Activated effector memory CD4-positive, alpha-beta T cell treated with anti-CD3 and anti-CD28 coated beads, Interleukin-2, amount 50 U/mL, for 16 hours (primary cell): ENCODE measurements at places on chromosomes 4 and X.

DNA sequence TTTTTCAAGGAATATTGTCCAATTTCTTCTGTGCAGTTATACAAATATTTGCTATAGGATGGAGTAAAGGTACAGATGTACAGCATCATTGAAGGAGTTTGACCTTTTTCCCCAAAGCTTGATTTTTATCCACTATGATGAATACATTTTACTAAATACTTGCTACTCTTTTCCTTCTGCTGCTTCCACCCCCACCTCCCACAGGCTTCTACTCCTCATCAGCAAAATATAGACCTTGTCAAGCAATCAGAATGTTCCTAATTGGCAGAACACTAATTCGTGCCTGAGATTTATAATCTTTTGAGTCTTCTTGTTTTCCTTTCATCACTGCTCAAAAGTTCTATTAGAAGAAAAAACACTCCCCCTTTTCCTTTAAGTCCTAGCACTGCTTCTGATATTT, 3.8 kb upstream of the THAP9 start:
- DNase-seq, result no peak

DNA sequence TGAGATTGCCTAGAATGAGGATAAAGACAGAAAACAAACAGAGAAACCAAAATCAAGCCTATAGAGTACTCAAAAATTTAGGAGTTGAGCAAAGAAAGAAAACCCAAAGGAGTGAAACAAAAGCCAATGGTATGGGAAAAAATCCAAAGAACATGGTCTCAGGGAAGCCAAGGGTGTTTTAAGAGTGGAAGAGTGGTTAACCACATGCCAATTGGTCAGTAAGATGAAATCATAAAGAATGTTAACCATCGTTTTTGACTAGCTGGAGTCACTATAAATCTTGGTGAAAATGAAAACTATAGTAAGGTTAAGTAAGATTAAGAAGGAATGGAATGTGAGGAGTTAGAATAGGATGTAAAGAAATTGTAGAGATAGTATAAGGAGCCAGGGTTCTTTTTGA, 64.7 kb upstream of the RPL34 start:
- DNase-seq, result no peak

GRCh38 chrX:122094611-122095010, 1047.2 kb downstream of the GLUD2 start:
- DNase-seq, result no peak

DNA sequence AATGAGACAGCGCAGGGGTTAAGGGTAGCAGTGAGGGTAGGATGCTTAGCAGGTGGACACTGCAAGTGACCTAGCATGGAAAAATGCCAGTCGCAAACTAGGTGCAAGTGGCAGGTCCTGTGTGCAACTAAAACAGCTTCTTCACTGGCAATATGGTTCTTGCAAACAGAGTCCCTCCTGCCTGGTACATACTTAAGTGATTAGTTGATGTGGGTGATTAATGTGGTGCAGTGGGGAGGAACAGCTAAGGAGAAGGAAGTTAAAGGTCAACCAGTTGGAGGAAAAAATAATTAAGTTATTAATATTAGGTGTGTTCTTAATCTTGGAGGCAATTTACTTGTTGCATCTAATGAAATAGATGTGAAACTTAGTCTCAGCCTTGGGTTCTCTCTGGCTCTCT, 121.6 kb upstream of the IGFBP7 start:
- DNase-seq, result no peak

GRCh38 chrX:150547375-150548115, 20.9 kb upstream of the MTM1 start:
- no peak for DNase-seq

DNA sequence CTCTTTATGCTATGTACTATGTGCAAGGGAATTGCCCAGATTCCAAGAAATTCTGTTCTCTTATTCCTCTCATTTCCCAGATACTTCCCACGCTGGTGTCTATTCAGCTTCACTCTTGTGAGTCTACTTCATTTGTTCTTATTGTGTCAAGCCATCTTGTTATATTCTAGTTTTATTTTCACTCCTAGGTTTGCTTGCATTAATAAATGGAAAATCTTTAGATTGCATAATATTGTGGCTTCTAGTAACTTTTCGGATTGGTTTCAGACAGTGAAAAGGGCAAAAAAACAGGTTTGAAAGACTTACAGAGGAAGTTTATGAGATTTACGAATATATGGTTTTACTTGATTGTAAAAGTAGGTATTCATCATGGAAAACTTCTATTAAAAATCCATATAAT, 128.4 kb downstream of the BTC start:
- DNase-seq, result no peak

DNA sequence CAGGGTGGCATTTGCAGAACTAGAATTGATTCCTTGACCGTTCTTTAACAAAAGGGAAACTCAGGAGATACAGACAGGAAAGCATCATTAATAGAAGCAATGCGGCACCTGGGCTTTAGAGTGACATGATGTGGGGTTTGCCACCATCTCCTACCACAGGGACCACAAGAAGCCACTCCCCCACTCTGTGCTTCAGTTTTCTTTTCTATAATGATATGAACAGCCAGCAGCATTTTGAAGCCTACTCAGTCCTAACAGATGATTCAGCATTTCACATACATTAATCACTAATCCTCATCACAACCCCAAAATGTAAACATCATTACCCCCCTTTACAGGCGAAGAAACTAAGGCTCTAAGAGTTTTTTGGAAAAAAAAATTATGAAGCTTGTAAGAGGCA, 22.9 kb downstream of the CCDC149 start:
- no peak for DNase-seq

DNA sequence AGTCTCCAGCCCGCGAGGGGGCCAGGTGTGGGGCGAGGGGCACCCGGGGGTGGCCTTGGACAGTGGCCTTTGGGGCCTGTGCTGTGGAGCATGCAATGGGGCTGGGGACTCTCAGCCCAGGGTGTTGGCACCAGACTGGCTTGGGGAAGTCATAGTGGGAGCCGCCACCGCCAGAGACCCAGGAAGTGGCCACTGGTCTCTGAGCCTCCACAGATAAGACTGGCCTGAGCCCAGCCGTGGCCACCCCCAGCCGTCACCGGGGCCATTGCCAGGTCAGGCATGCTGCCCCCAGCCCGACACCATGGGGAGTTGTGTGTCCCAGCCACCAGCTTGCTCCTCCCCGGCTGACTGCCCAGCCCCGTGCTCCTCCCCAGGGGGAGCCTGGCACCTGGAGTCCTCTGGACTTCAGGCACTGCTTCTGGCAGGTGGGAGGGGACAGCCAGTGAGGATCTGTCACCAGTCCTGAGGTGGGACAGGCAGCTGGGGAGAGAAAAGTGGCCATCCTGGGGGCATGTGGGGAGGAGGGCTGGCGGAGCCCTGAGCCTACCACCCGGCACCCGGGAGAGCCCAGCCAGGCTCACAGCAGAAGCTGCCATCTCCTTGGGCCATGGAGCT, 32.5 kb downstream of the TACC3 start:
- DNase-seq, result no peak

GRCh38 chr4:169229571-169230028, 41.2 kb downstream of the SH3RF1 start:
- no peak for DNase-seq

DNA sequence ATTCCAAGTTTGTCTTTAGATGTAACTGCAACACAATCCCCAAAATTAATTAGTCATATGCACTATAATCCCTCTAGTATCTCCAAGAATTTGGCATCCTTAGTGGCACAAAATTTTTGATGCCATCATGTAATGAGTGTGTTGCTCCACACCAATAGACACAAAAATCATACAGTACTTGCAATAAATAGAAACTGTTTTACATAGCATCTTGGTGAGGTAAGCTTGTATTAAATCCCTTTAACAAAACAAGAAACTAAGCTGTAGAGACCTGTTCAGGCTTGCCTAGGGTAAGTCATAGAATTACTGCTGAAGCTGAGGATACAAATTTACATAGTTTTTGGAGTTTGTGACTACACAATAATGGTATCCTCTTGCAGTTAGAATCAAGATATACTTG, 64.5 kb upstream of the PRSS12 start:
- DNase-seq, result no peak

- no peak for DNase-seq
These were observed 279.7 kb upstream of the ARX start for GRCh38 chrX:25295466-25295865.

GRCh38 chrX:46913667-46914066, 1.4 kb downstream of the JADE3 start:
- DNase-seq, result no peak

DNA sequence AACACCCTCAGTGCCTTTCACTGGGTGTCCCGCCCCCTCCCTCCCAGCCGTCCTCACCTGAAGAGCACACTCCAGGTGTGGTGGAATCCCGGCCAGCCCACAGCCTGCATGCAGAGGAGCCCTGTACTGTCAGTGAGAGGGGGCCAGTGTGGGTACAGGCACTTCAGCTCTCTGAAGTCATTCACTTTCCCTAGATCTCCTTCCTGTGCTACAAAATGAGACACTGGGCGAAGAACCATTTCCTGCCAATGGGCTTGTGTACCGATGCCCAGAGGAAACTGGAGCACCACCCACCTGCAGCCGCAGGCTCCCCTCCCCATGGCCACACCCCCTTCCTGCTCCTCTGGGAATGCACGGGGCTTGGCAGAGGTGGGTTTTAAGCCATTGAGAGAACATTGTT, 73.9 kb upstream of the C4orf50 start:
- peak; percentile 41 for DNase-seq

DNA sequence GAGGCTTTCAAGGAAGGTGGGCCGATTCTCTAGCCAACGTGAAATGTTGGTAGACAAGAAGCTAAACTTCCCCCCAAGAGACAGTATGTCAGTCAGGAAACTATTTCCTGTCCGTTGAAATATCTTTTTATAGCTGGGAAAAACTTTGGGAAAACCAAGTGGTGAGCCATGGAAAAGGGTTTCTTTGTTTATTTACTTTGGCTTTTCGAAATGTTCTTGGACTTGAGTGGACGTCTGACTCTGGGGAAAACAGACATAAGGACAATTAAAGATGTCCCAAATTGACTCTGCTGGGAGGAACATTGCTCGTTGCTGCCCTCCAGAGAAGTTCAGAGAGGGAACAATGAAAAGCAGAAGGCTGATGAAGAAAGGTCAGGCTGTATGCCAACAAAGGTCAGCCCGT, 295.4 kb downstream of the RAPGEF2 start:
- DNase-seq, result no peak

DNA sequence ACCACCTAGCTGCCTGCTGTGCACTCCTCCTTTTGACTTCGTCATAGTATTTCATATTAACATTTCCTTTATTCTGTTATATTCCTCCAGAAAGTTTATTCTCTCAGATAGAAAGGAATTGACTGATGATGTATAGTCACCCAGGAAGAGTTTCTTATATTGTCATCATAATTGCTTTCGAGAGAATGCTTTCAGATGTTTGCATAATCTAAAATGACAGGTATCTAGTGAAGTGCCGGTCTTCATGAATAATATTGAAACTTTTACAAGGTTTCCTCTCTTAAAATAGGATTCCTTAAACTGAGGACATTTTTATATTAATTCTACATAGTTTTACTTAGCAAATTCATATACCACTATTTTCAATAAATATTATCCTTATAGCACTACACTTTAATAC, 10.1 kb downstream of the SEC24D start:
- no peak for DNase-seq

GRCh38 chr4:8251110-8251883, 18.3 kb upstream of the HTRA3 start:
- no peak for DNase-seq

GRCh38 chrX:43224496-43224895, 431.6 kb upstream of the MAOA start:
- no peak for DNase-seq

- no peak for DNase-seq
These were observed 493.4 kb downstream of the INPP4B start for GRCh38 chr4:142352712-142353111.

- no peak for DNase-seq
These were observed 16.2 kb downstream of the SH3RF1 start for GRCh38 chr4:169254546-169254983.

DNA sequence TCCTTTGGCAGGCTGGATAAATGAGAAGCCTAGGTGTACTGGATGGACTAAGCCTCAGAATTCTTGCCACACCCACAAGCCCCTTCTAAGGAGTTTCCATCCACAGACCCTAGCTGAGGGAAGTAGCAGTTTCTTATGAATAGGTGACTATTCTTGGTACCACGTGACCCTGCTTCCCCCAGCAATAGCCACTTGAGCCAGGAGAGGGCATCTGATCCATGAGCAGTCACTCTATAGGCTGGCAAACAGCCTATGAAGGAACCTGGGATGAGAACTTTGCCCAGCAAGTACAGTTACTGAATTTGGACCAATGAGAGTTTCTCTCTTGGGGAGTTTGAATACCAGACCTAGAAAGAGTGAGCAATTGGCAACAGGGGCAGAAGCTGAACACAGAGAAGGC, 84.0 kb downstream of the RTL9 start:
- no peak for DNase-seq

DNA sequence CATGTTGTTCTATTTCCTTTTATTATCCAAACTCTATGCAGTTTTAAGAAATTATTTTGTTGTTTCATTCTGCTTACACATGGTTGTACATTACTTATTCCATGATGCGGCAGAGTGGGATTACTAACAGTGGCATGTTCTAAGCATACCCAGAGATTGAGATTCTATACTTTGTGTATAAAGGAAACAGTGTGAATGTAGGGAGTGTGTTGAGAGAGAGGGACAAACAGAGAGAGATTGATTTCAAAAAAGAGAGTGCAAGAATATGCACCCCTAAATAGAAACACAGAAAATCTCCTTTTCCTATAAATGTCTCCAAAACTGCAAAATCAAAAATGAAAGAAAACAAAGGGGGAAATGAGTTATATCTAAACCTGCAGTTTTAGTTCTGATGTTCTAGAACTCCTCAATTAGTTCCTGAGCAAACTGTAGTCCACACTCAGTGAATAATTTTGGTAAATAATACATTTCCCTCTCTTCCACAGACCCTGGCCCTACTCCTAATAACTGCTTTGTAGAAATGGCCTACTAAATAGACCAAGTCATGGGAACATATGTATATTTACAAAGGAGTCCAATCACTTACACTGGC, 31.0 kb downstream of the SLC9B1 start:
- DNase-seq, result no peak

DNA sequence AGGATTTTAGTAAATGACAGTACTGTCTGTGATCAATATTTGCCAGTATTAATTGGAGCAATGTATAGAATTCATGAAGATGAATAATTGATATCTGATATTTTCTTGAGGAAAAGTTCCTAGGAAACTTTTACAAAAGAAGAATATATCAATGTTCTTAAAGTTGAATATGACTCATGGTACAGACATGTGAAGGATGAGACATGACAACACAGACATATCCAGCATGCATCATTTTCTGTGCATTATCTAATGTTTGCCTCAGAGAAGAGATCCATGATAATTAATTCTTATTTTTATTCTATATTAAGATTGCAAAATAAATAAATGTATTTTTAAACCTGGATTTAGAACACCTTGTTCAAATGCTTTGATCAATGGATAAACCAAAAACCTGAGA, 452.9 kb upstream of the EPHA5 start:
- DNase-seq, result no peak
